ENCODE measurements at places on chromosomes 2 and 18. TPM values are rescaled to one million over a fixed set of nuclear protein-coding genes. Genes with fewer than 3 reads are reported as not detected.

DNA sequence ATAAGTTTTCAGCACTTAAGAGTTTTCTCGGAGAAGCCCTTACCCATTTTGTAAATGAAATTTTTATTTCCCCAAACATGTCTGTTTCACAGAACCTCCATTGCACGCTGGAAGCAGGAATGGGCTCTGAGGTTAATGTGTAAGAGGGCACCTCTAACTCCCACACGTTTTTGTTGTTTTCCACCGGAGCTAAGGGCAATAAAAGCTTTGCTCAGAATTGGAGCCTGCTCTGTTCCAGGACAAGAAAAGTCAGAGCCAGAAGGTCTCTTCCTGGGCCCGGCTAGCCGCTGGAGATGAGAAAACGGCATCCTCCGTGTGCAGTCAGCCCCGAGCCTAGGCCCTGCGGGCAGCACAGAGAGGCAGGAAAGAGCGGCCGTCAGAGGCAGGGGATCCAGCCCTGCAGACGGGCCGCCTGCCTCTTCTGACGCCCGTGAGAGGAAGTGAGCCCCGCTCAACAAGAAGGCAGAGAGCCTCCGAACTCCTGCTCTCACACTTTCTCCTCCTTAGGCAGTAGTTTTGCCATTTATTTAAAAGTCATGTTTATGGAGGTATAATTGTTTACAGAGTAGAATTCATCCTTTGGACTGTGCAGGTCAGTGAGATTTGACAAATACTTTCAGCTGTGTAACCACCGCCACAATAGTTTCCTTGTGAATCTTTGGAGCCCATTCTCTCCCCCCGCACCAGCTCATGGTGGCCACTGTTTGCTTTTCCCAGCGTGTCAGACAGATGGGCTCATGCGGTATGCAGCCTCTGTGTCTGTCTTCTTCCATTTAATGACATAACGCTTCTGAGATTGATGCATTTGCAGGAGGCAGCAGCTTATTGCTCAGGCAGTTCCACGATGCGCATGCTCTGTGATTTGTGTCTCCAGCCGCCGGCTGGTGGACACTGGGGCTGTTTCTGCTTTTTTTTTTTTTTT lies 117.3 kb downstream of the GALR1 start:
- no peak for DNase-seq
- peaks cover 10% of the 10 kb centered on the region for H3K27me3 ChIP-seq
- no peaks in the 10 kb centered on the region for H3K36me3 ChIP-seq
- H3K4me1 ChIP-seq: peaks cover 5% of the 10 kb centered on the region
- H3K4me3 ChIP-seq: peak overlapping the region; percentile 54

DNA sequence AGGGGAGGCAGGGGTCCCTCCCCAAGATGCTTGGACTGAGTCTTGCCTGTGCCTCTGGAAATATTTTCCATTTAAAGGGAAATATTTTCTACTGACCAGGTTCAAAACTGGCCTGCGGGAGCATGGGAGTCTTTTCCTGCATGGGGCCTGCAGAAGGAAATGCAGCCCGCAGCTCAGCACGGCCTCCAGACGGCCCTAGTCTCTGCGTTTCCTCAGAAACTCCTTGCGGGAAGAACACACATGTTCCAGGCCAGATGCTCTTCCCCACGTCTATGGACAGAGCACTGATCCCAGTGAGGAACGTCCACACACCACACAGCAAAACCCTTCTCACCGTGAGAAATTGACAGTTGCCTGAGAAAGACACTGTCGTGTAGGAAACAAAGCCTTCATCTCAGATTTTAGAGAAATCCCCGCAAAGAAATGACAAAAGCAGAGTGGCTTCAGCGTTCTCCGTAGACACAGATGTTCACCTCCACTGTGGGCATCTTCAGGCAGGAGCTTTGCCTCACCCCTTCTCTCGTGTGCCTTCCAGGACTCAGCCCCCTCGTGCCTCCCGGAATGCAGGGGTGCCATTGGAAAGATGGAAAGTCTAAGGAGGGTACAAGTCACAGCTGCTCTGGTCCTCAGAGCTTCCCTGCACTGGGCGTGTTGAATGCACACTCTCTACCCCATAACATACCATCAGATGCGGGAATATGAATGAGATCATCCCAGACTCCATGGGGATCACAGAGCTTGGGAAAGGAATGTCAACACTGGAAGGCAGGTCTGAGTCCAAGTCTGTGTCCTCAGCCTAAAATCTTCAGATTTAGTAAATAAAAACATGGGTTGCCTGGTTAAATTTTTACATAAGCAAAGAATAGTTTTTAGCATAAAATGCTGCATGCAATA lies 438.7 kb upstream of the SALL3 start:
- H3K4me1 ChIP-seq: no peaks in the 10 kb centered on the region
- H3K36me3 ChIP-seq: no peaks in the 10 kb centered on the region
- no peak overlapping the region for H3K4me3 ChIP-seq
- peak; percentile 69 for DNase-seq
- no peaks in the 10 kb centered on the region for H3K27me3 ChIP-seq

The RUFY4 gene
- total RNA-seq: not detected

DNA sequence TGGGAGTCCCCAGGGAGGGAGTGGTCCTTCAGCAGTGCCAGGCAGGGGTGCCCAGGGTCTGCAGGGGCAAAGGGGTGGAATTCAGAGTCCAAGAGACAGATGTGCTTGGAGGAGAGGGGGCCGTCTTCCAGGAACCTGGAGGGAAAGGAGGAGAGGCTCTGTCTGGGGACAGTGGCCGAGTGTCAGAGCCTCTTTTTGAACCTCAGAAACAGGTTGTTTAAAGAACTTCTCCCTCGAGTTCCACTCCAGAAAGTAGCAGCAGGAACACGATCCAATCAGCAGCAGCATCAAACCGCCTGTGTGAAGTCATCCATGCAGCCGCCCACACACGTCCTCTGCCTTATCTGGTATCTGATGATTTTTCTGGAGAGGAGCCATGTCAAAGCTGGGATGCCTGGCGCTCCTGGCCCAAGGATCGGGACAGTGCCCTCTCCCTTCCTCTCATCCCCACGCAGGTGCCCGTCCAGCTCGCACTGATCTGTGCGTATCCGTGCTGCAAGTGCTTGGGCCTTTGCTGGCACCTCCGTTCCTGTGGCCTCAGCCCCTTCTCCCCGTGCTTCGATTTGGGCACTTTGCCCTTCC lies 205.1 kb downstream of the NDUFA10 start:
- H3K4me1 ChIP-seq: no peaks in the 10 kb centered on the region
- DNase-seq: peak; percentile 68
- no peak overlapping the region for H3K27ac ChIP-seq

DNA sequence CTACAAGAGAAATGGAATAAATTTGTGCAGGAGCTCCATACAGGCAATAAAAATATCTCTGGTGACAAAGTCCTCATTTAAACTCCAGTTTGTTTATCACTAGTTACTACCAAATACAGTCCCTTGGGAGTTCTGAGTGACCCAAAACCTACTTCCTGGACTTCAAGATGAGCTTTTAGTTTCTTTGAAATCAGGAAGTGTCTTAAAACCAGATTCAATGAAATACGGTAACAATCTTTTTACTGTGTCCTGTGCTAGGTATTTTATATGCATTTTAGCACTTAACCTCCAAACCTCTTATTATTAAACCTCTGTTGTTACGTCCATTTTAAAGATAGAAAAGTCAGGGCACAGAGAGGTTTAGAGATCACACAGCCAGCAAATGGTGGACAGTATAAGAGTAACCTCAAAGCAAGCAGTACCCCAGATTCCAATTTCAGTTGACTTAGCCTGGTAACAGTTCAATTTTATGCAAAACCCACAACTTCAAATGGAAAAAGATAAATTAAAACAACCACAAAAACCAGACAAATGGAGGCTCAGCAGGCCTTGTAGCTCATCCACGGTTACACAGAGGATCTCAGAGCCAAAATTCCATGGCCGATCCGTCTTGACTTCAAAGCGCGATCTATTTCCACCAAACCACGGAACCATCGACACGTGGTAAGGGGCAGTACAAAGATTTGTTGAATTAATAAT lies 1.3 kb upstream of the KCMF1 start:
- H3K36me3 ChIP-seq: peaks cover 5% of the 10 kb centered on the region
- no peaks in the 10 kb centered on the region for H3K27me3 ChIP-seq
- no peak for DNase-seq
- peaks cover 43% of the 10 kb centered on the region for H3K4me1 ChIP-seq
- H3K4me3 ChIP-seq: peak overlapping the region; percentile 91
- peak overlapping the region; percentile 96 for H3K27ac ChIP-seq

GRCh38 chr18:68394705-68395104 lies 320.2 kb downstream of the TMX3 start:
- no peaks in the 10 kb centered on the region for H3K36me3 ChIP-seq
- no peak for DNase-seq

DNA sequence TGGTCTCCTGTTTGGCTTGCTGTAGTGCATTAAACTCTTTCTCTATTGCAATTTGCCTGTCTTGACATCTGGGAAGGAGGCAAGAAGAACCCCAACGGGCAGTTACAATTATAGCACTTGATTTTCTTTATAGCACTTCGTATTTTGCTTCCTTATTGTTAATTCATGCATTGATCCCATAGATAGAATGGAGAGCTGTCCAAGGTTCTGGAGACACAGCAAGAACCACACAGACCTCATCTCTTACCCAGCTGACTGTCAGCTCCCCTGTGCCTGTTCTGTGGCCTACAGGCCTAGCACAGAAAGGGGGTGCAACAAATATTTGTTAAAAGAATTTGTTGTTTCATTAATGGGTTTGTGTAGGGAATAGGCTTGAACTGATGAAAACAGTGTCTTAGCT lies 194.3 kb downstream of the GALNT1 start:
- H3K36me3 ChIP-seq: no peaks in the 10 kb centered on the region
- no peaks in the 10 kb centered on the region for H3K4me1 ChIP-seq
- H3K4me3 ChIP-seq: no peak overlapping the region
- no peak for DNase-seq
- peaks cover 25% of the 10 kb centered on the region for H3K27me3 ChIP-seq

The MAL gene
- total RNA-seq: not detected

DNA sequence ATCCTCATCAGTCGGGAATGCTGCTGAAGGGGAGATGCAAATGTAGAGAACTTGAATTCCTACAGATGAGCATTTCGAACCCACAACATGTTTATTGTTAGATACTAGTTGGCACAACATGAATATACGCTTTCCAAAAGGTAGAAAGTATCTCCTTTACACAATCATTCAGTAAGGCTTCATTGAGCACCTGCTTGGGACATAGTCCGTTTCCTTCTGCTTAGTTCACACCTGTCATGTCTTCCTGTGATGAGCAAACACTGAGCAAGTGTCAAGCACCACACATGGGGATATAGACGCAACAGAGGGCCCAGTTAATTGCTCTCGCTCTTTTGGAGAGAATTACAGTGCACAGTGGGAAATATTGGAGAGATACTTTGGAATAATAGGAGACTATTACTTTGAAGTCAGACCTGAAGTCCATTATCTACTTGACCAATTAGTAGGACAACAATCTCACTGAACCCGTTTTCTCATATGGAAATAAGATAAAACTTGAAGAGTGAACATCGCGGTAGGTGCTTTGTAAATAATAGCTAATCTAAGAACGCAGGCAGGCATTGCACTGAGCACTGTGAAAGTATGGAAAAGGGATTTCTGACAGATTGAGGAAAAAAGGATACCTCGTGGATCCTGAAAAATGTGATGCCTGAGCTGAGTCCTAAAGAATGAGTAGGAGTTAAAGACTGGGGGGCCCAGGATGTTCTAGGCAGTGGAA lies 1.2 kb downstream of the CPSF3 start:
- no peaks in the 10 kb centered on the region for H3K27me3 ChIP-seq
- no peak overlapping the region for H3K27ac ChIP-seq
- H3K36me3 ChIP-seq: peaks cover 6% of the 10 kb centered on the region
- no peak overlapping the region for H3K4me3 ChIP-seq
- no peak for DNase-seq
- H3K4me1 ChIP-seq: peaks cover 19% of the 10 kb centered on the region

The ITGA4 gene
- total RNA-seq: 5.7 TPM

GRCh38 chr18:55228191-55228590 lies 268.9 kb upstream of the CCDC68 start:
- no peak for DNase-seq
- peak overlapping the region; percentile 69 for H3K27ac ChIP-seq
- H3K4me1 ChIP-seq: peaks cover 41% of the 10 kb centered on the region
- no peak overlapping the region for H3K4me3 ChIP-seq
- H3K27me3 ChIP-seq: no peaks in the 10 kb centered on the region

DNA sequence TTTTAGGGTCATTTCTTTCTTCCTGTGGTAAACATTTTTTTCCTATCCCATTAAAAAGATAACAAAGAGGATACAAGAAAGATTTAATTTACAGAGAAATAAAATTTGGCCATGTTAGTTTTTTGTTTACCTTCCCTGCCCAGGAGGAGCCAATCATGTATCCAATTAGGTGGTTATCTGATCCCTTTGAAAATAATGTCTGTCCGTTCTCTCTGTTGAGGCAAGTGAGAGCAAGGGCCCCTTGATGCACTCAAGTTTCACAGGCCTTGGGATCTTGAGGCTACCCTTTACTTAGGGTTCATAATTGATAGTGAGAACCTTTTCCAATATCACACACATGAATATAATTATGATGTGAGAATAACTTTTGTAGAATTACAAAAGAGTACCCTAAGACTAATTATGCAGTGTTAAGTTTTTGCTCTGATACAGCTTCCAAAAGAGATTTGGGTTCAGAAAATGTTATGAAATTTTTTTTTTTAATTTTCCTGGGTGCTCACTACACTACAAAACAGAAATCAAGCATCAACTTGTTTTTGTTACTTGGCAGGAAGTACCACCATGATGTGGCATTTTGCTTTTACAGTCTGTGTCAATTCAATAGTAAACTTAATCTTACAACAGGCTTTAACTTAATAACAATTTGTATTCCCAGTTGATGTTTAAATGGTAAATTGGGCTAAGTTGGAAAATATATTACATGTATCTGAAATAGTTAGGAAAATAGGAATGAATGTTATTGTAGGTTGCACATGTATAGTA lies 42.0 kb downstream of the AFTPH start:
- no peak overlapping the region for H3K27ac ChIP-seq
- no peak for DNase-seq
- no peak overlapping the region for H3K4me3 ChIP-seq
- no peaks in the 10 kb centered on the region for H3K27me3 ChIP-seq
- H3K4me1 ChIP-seq: peaks cover 17% of the 10 kb centered on the region

The PROKR1 gene
- not detected for total RNA-seq

DNA sequence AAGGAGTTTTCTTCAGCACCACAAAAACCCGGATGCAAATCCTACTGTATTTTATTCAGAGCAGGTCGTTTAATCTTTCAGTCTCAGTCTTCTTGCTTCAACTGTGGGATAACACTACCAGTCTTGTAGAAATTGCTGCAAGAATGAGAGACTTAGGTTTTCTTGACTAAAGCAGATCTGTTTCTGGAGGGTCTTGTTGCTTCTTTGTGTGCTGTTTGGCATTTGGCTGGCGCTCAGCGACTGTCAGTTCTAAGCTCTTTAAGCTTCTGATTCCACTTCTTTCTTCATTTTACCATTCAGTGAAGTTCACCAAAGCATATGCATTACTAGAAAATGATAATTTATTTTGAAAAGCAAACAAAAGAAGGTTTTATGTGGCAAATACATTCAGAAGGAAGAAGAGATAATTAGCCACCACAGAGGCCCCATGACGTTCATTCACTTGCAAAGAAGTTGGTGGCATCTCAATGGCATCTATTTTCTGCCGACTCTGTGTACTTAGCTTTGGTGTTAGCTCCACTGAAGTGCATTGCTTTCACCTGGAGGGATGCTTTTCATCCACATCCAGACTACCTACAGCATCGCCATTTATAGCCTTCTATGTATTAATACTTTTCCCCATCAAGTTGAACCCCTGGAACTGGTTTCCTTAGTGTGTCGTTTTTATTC lies 53.7 kb downstream of the TRIB2 start:
- DNase-seq: no peak
- H3K4me3 ChIP-seq: no peak overlapping the region
- peaks cover 4% of the 10 kb centered on the region for H3K27me3 ChIP-seq
- no peaks in the 10 kb centered on the region for H3K36me3 ChIP-seq

The WDR54 gene
- 15.8 TPM for total RNA-seq

The ADRA2B gene
- not detected for total RNA-seq

- H3K27me3 ChIP-seq: peaks cover 60% of the 10 kb centered on the region
- no peak overlapping the region for H3K27ac ChIP-seq
- no peak overlapping the region for H3K4me3 ChIP-seq
- H3K4me1 ChIP-seq: no peaks in the 10 kb centered on the region
- DNase-seq: no peak
Measured at GRCh38 chr2:120494446-120494845, 148.5 kb downstream of the INHBB start.
